ENCODE measurements at places on chromosomes 2 and 18. TPM values are rescaled to one million over a fixed set of nuclear protein-coding genes. Genes with fewer than 3 reads are reported as not detected.

Gene CYRIA
- 5.1 TPM for total RNA-seq

- no peak for DNase-seq
These were observed 420.3 kb upstream of the FSIP2 start for GRCh38 chr2:185318271-185318724.

DNA sequence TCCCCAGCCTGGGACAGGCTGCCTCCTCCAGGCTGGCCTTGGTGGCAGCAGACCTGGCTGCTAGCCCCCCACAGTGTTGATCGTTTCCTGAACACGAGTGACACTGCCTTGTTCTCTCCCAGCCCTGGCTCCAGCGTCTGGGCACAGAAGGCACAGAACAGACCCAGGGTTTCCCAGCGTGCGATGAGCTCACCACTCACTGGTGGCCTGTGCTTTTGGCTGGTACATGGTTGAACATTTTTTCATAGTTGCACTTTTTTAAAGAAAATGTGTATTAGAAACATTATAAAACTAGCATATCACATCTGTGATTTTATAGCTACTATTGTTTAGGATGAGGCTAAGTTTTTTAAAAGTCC, 40.9 kb downstream of the SCTR start:
- peak; percentile 45 for DNase-seq

DNA sequence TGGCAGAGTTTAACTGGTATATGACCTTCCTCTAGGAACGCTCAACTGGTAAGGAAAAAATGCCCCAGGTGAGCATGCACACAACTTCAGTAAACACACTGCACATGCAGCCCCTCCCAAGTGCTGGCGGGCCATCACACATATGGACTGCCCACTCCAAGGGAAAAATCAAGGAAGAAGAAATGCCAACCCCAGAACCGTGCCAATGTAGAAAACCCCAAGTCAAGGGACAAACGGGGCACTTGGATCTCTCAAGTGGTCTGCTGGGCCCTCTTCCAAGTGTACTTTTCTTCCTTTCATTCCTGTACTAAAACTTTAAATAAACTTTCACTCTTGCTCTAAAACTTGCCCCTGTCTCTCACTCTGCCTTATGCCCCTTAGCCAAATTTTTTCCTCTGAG, 76.4 kb upstream of the ACVR1 start:
- no peak for DNase-seq

Data from heart left ventricle (tissue), 16 donors.